Progenitor cell of endocrine pancreas (in vitro differentiated cells): ENCODE measurements at places on chromosomes 7 and 10.

DNA sequence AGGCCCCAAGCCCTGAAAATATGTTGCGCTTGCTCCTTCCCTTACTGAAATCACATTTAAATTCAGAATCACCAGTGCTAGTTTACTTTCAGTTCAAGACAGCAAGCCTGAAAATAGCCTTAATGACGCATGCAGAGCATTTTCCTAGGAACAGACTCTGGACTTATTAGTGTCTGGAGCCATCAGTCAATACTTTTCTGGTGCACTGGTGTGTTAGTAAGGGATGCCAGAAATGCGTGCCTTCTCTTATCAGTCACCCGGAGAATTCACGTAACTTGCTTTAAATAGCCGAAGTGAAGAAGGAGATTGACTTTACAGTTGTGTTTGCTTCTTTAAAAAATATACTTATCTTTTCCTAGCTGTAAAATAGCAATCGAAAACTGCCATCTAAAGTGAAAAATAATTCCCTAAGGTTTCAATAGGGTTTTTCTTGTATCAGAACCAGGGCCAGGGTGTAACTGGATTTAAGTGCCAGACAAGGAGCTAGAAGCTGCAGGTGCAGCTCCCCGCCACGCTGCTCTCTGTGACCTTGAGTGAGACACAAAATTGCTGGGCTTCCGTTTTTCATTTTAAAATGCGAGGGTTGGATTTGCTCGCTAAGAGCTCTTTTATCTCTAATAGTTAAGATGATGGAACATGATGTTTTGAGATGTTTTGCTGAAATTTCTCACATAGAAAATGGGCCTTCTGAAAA, 177.8 kb downstream of the NSUN6 start:
- DNase-seq, result no peak

- no peak for DNase-seq
Measured at GRCh38 chr10:9643782-9644181, 1373.9 kb upstream of the CELF2 start.

- DNase-seq, result no peak
Measured at GRCh38 chr10:3034616-3035015, 32.7 kb upstream of the PFKP start.

- DNase-seq, result no peak
Measured at GRCh38 chr10:128062881-128063563, 63.2 kb downstream of the MKI67 start.

- DNase-seq, result no peak
Measured at GRCh38 chr7:146249272-146249671, 132.7 kb downstream of the CNTNAP2 start.

- no peak for DNase-seq
Measured at GRCh38 chr10:11150231-11150731, 132.6 kb downstream of the CELF2 start.

- no peak for DNase-seq
Measured at GRCh38 chr10:109904397-109904796, 18.9 kb downstream of the XPNPEP1 start.

- DNase-seq, result no peak
Measured at GRCh38 chr7:148253629-148254028, 336.9 kb upstream of the C7orf33 start.

GRCh38 chr10:130761788-130762301, 549.7 kb downstream of the TCERG1L start:
- DNase-seq, result no peak

DNA sequence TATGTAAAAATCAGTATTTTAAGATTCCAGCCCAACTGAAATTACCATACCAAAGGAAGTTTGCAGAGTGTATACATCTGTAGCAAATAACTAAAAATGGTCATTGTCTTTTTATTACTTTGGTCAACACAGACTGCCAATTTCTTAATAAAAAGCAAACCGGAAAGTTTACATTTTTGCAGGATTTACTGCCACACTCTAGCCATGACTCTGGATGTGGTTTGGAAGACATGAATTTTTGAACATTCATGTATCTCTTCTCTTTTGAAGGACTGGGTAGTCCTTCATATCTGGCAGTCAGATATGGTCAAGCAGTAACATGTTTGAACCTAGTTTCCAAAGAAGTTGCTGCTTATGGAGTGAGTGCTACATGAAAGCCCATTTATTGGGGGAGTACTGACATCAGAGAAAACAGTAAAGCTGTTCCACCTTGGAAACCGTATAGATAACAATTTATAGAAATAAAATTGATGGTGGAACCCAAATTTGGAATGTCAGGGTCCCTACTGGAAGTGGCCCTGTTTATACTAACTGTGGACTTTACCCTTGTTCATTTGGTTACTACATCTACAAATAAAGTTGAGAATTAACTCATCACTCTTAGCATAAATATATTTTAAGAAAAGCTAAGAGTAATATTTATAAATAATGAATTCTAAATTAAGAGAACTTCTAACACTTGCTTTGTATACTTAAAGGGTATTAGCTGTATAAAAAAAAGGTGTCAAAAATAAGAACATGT, 84.6 kb downstream of the ZMYND11 start:
- DNase-seq, result no peak

GRCh38 chr7:134694299-134694698, 47.6 kb downstream of the BPGM start:
- DNase-seq, result no peak

- DNase-seq, result no peak
Measured at GRCh38 chr7:85220023-85220422, 33.2 kb upstream of the SEMA3D start.

DNA sequence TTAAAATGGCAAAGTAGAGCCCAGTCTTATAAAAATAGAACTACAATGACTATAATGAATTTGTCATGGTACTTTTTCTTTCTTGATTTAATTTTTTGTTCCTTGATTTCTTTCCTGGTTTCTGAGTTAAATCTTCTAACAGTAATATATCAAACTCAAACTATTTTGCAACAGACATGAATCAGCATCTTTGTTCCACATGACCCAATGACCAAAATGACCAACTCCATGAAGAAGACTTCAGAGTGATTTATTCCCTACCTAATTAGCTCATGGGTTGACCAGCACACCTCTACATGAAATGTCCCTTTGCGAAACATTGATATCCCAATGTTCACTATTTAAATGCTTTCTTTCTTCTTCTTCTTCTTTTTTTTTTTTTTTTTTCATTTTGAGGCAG, 30.9 kb downstream of the NMT2 start:
- DNase-seq, result no peak

- DNase-seq, result peak; percentile 47
Measured at GRCh38 chr7:22559829-22560489, 60.0 kb upstream of the STEAP1B start.

GRCh38 chr10:42987121-42987541, 89.7 kb upstream of the RET start:
- peak; percentile 6 for DNase-seq

DNA sequence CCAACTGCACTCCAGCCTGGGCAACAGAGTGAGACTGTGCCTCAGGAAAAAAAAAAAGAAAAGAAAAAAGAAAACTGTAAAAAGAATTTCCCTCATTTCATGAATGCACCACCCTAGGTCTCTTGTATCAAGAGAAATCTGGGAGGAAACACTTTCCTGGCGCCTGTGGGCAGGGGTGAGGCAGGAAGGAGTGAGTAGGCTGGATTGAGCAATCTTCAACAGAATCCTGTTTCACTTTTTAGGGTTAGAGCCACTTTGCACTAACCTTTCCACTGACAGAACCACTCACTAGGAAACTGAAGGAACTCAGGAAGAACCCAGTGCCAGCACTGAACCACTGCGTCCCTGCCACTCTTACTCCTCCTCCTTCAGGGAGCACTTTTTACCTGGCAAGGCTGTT, 282.1 kb downstream of the CCDC3 start:
- no peak for DNase-seq
